A172 (cell line): ENCODE measurements at places on chromosomes 5 and 9. TPM values are rescaled to one million over a fixed set of nuclear protein-coding genes. Genes with fewer than 3 reads are reported as not detected.

DNA sequence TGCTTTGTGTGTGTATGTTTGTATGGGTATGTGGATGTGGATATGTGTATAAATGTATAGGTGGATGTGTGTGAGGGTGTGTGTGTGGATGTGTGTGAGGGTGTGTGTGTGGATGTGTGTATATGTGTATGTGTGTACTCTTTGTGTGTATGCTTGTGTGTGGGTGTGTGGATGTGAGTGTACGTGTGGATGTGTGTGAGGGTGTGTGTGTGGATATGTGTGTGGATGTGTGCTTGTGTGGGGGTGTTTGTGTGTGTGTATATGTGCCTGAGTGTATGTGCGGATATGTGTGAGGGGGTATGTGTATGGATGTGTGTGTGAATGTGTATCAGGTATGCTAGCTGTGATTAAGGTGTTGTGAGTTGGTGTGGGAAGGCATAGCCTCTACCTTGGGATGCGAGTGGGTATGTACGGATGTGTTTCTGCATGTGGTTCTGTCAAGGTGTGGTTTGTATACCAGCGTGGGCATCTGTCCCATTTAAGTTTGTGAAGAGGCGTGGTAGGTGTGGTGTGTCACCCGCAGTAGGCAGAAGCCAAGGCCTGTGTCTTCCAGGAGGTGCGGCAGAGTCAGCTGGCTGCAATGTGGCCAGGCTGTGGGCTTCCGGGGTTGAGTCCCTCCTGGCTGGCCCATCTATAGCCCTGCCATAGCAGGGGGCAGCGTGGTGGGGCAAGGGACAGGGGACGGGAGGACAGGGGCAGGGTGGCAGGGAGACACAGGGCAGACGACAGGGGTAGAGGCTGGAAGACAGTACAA is 155.8 kb downstream of the DAB2IP start:
- DNase-seq: no peak

DNA sequence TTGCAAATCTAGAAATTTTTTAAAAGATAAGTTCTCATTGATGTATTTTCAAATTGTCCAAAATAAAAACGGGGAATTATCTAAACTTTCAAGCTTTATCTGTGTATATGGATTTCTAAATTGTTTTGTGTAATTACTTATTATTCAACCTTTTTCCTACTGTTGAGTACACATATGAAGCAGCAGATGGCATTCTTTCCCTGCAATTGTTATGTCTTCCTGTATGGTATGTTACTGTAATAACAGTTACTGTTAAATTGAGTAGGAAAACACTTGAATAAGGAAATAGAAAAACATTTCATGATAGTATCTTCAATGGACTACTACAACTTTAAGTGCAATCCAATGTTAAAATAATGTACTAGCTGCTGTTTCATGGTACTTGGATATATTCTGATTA is 124.8 kb downstream of the RANBP17 start:
- DNase-seq: no peak

- DNase-seq: no peak
These were observed 100.8 kb upstream of the CD180 start for GRCh38 chr5:67297376-67297775.

GRCh38 chr9:35540315-35540714 is 50.4 kb downstream of the RUSC2 start:
- DNase-seq: no peak

Gene MOB3B
- total RNA-seq: 0.02 TPM in 1 of 2 replicates, not detected in the other
